ENCODE measurements at places on chromosomes 11 and 22. TPM values are rescaled to one million over a fixed set of nuclear protein-coding genes. Genes with fewer than 3 reads are reported as not detected.
A peak's percentile ranks its signal among the peaks of the same experiment; 100 is the strongest.

GRCh38 chr11:86179646-86180064 lies 64.9 kb upstream of the EED start:
- no peak for DNase-seq

- DNase-seq: no peak
These were observed 221.8 kb downstream of the DDX10 start for GRCh38 chr11:108886660-108887009.

- no peak for DNase-seq
These were observed 22.7 kb upstream of the CD5 start for GRCh38 chr11:61079416-61080150.

GRCh38 chr22:44032126-44032730 lies 8.1 kb downstream of the PARVB start:
- no peak for DNase-seq

GRCh38 chr22:25602916-25603315 lies 38.4 kb downstream of the GRK3 start:
- DNase-seq: no peak

- DNase-seq: no peak
These were observed 100.0 kb downstream of the RPS6KA4 start for GRCh38 chr11:64458997-64459396.

DNA sequence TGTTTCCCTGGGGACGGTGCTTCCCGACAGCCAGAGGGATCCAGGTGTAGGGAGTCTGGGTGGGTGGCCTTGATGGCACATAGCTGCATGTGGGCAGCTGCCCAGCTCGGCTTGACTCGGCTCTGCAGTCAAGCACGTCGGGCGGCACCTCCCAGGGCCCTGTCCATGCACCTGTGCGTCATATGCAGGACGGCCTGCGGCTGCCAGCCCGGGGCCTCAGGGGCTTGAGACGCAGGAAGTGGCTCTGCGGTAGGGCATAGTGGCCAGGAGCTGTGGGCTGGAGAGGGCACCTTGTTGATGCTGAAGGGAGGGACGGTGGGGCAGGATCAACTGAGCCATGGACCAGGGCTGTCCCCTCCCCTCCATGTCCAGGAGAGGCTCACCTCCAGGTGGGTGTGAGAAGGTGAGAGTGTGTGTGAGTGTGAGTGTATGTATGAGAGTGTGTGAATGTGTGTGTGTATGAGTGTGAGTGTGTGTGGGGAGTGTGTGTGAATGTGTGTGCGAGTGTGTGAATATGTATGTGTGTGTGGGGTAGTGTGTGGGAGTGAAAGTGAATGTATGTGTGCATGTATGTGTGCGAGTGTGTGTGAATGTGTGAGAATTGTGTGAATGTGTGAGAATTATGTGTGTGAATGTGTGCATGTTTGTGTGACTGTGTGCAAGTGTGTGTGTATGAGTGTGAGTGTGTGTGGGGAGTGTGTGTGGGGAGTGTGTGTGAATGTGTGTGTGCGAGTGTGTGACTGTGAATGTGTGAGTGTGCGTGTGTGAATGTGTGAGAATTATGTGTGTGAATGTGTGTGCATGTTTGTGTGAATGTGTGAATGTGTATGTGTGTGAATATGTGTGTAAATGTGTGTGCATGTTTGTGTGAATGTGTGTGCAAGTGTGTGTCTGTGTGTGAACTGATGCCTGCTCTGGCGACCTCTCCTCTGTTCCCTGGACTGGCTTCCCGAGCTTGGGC lies 5.7 kb upstream of the SUN2 start:
- no peak for DNase-seq

- no peak for DNase-seq
These were observed 51.0 kb upstream of the PRSS23 start for GRCh38 chr11:86749376-86749775.

DNA sequence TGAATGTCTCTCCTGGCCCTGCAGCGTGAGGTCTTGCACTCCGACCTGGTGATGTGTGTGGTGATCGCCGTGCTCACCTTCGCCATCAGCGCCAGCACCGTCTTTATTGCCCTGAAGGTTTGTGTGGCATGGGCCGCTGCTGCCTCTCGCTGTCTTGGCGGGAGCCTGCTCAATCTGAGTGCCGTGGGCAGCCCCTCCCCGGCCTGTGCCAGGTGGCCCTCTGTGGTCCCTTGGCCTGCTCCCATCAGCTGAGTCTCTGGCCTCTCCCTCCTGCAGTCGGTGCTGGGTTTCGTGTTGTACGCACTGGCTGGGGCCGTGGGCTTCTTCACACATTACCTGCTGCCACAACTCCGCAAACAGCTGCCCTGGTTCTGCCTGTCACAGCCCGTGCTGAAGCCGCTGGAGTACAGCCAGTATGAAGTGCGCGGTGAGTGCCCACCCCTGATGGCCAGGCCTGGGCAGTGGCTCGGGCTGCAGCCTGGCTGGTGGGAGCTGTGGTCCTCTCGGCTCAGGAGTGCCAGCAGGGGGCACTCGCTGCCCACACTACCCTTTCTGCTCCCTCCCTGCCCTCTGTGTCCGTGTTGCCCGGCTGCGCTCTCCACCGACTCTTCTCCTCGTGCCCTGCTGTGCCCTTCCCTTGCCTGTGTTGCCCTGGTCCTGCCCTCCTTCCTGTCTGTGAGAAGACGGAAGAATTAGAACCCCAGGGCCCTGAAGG lies 10.2 kb downstream of the PCNX3 start:
- DNase-seq: no peak

DNA sequence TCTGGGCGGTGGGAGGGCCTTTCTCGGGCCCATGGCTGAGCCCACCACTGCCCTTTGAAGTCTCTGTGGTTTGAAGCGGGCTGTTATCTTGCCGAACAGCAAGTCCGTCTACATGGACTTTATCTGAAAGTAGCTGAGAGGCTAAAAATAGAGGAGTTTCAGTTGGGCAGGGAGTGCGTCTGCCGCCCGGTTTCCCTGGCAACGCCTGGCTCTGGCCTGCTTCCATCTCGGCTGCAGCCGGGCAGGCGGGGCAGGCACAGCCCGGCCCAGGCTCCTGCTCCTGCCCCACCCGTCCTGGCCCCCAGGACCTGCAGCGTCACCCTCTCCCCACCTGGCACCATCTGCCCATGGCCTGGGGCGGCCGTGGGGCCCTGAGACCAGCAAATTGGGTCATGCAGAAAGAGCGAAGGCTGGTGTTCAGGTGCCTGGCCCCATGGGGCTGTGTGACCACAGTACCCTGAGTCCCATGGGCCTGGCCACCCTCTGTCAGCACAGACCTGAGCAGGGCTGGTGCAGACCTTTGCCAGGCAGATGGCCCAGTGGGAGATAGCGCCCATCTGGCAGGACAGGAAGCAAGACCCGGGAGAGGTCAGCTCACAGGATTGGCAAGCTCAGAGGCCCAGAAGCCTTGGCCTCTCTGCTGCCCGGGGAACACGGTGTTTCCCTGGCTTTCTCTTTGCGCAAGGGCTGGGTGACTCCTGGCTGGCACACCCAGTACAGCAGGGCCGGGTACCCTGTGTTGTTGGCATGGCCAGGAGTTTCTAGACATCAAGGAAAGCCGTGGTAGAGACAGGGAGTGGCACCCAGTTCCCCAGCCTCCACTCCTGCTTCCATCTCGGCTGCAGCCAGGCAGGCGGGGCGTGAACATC lies 79.1 kb upstream of the KCNQ1OT1 start:
- DNase-seq: no peak

- DNase-seq: no peak
These were observed 335.7 kb upstream of the MPPED2 start for GRCh38 chr11:30921811-30922210.

- DNase-seq: no peak
These were observed 118.7 kb downstream of the KCNC1 start for GRCh38 chr11:17853280-17853679.

GRCh38 chr11:27183672-27184457 lies 143.2 kb downstream of the BBOX1 start:
- peak; percentile 61 for DNase-seq

GRCh38 chr11:96075532-96075959 lies 151.6 kb upstream of the MTMR2 start:
- DNase-seq: no peak

- no peak for DNase-seq
These were observed 628.7 kb downstream of the NTM start for GRCh38 chr11:131999084-131999483.

- no peak for DNase-seq
These were observed 67.7 kb downstream of the IGLL5 start for GRCh38 chr22:22955276-22955798.

DNA sequence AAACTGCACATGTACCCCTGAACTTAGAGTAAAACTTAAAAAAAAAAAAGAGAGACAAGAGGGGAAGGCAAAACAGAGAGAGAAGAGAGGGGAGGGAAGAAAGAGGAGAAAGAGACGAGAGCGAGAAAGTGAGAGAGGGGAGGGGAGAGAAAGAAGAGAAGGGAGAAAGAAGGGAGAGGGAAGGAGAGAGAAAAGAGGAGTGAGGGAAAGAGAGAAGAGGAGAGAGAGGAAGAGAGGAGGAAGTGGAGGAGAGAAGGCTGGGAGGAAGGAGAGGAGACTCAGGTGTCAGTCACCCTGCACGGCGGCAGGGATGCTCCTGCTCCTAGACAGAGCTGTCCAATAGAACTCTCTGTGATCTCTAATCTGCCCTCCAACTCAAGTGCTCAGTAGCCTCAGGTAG lies 248.3 kb downstream of the MIAT start:
- no peak for DNase-seq

DNA sequence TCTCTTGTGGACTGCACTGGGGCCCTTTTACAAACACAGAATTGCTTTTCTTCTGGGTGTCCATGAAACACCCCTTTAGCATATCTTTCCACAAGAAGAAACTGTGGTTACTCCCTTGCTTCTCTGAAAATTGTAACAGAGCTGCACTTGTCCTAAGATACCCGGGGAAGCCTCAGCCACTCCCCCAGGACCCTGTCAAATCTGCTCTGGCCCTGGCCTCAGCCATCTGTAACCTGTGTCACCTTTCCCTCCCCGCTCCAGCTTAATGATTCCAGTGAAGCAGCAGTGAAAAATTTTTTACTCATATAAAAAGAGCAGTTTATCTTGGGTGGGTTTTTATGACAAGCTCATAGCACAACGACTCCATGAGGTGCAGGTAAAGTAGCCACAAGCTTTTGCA lies 3.4 kb upstream of the DUSP18 start:
- no peak for DNase-seq

DNA sequence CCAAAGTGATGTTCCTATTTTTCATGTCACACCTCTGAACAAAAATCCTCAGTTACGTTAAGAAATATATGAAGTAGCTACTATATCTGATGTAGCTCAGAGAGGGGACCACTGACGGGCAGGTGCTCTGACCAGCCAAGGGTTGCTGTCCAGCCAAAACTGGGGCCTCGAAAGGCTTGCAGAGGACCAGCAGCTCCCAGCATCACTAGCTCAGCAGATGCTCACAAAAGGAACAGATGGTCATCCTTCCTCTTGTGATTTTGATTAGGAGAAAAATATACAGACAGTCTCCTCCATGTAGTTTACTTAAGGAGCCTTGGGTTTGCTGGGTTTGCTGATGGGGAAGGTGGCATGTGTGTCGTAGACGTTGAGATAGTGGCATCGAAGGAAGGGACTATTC lies 374.6 kb upstream of the B3GAT1 start:
- no peak for DNase-seq

GRCh38 chr11:93524173-93524536 lies 19.0 kb downstream of the SMCO4 start:
- no peak for DNase-seq

DNA sequence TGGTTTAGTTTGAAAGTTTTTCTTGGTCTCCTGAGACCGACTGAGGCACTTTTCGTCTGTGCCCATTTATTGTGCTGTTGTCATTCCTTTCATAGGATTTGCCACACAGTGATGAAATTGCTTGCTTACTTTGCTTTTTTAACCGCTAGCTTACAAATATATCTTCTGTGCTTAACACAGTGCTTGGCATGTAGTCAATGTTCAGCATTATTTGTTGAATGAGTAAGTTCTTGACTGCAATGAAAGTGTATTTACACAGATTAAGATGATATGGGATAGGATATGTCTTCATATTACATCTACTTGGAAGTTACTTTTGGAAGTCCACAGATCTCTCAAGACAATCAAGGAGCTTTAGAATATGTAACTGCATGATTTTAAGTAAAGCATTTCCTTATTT lies 91.2 kb downstream of the GRIA4 start:
- DNase-seq: no peak

GRCh38 chr22:50207383-50208140 lies 6.8 kb downstream of the SELENOO start:
- DNase-seq: no peak

DNA sequence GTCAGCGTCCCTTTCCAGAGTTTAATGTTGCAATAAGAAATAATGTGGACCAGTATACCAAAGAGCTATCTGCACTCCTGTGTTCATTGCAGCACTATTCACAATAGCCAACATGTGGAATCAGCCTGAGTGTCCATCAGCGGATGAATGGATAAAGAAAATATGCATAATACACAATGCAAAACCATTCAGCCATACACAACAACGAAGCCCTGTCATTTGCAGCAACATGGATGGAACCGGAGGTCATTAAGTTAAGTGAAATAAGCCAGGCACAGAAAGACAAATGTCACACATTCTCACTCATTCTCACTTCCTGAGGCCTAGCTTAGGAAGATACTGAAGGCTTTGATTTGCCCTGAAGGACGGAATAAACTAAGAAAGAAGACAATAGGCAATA lies 22.1 kb downstream of the SLC5A4 start:
- DNase-seq: no peak

DNA sequence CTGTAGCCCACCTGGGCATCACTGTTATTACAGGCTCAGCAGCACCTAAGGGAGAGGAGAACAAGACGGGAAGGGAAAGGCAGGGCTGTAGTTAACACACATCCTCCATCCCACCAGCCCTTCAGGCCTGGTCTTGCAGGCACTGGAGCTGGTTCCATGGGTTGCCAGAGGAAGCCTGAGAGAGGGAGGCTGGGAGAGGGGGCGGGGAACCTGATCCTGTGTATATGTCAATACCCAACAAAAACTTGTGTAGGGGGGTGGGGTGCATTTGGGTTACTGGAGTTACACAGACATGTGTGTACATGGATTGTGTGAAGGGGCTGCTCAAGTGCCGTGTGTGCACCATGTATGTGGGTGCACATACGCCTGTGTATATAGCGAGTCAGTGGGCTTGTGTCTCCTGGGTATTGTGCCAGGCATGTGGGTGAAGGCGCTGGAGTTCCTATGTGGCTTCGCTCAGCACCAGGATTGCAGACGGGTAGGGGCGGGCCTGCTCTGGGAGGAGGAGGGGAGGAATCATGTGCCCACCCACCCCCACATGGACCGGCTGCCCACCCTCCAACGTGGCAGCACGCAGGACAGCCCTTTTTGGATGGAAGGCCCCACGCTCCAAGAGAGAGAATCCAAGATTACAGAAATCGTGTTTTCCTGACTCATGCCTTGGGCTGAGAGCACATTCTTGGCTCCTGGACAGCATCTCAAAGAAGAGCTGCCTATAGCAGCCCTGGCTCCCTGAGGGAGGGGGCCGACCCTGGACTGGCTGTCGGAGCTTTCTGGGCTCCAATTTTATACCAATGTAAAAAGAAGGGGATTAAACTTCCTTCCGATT lies 4.2 kb upstream of the SERPINH1 start:
- no peak for DNase-seq

The GGTLC3 gene
- polyA plus RNA-seq: not detected

The KCNK7 gene
- polyA plus RNA-seq: not detected

The OR52H1 gene
- not detected for polyA plus RNA-seq

The BCO2 gene
- 3.1 TPM for polyA plus RNA-seq

The ACRV1 gene
- 0.58 TPM for polyA plus RNA-seq

The STX5 gene
- 50.3 TPM for polyA plus RNA-seq

The ZDHHC13 gene
- polyA plus RNA-seq: 18.9 TPM

The GLB1L2 gene
- 23.5 TPM for polyA plus RNA-seq

The WT1 gene
- 232 TPM for polyA plus RNA-seq

The VPREB1 gene
- polyA plus RNA-seq: 0.28 TPM

The C1QTNF4 gene
- polyA plus RNA-seq: 4.5 TPM

The SCGB1D2 gene
- polyA plus RNA-seq: 2.5 TPM

Measured in right renal cortex interstitium (tissue), 3 donors.